ENCODE measurements at places on chromosomes 3 and 15. TPM values are rescaled to one million over a fixed set of nuclear protein-coding genes. Genes with fewer than 3 reads are reported as not detected.

DNA sequence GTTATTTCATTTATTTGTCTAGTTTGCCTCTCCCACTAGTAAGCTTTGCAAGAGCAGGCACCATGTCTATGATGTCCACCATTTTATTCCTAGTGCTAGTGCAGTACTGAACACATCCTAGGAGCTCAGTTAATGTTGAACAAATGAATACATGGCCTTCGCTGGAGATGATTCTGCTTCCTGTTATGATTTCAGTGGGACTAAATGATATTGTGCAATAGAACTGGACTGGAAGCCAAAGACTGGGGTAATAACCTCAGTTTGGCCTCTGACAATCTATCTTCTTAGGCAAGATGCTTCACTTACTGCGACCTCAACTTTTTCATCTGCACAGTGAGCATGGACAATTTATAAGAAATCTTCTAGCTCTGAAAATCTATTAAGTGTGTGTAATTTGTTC, 191.3 kb downstream of the ADAMTSL3 start:
- DNase-seq: peak; percentile 52

The FILIP1L gene
- total RNA-seq: 24.1 TPM

GRCh38 chr3:187677604-187678003, 7.4 kb upstream of the SST start:
- no peak for DNase-seq

The TMF1 gene
- 15.6 TPM for total RNA-seq

DNA sequence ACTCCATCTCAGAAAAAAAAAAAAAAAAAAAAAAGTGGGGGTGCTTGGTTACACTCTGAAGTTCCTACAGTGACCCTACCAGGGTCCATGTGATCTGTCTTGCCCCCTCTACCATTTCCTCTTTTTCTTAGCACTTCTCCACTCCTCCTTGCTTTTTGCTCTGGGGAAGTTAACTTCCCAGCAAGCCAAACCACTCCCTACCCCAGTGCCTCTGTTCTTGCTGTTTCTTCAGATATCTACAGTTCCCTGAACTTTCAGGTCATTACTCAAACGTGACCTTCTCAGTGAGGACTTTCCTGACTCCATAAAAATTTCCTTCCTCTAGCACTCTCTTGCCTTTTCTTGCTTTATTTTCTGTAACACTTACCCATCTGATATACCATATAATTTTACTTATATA, 61.1 kb upstream of the GCNT3 start:
- no peak for DNase-seq
